ENCODE measurements at places on chromosomes 12 and 14.

DNA sequence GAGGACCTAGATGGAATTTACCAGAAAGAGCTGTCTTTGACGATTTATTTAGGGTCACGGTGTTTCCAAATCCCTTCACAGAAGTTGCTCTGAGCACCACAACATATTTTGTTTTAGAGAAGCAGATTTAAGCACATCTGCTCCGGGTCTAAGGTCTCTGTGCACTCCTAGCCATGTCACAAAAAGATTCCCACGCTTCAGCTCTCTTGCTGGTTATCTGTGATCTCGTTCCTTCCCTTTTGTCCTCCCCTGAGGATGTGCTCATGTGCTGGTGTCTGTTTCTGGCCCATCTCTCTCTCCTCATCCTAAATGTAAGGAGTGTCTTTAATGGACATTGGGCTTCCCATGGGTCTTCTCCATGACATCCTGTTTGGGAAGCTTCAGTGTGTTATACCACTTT, 53.7 kb upstream of the GNPNAT1 start:
- no peak for DNase-seq

DNA sequence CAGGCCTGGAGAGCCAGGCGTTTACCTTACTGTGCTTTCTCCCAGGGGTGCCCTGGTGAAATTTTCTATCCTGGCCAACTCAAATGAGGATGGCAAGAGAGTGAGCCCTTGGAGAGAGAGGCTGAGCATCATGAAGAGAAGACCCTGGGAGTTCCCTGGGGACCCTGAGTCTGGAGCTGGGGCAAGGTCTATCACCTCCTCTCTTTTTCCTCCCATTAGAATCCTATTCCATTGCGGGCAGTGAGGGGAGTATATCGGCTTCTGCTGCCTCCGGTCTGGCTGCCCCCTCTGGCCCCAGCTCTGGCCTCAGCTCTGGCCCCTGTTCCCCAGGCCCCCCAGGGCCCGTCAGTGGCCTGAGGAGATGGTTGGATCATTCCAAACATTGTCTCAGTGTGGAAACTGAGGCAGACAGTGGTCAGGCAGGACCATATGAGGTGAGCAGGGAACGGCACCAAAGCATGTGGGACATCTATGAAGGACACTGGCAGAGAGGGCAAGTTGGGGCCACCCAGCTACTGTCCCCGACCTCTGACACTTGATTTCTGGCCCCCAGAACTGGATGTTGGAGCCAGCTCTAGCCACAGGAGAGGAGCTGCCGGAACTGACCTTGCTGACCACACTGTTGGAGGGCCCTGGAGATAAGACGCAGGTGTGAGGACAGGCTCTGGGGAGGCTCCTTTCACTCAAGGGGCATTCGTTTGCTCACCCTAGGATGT, 1.6 kb downstream of the ARHGEF25 start:
- DNase-seq: no peak

GRCh38 chr14:92471919-92472318, 41.7 kb upstream of the RIN3 start:
- DNase-seq: no peak

- no peak for DNase-seq
Measured at GRCh38 chr14:95361373-95362137, 41.8 kb upstream of the CLMN start.

DNA sequence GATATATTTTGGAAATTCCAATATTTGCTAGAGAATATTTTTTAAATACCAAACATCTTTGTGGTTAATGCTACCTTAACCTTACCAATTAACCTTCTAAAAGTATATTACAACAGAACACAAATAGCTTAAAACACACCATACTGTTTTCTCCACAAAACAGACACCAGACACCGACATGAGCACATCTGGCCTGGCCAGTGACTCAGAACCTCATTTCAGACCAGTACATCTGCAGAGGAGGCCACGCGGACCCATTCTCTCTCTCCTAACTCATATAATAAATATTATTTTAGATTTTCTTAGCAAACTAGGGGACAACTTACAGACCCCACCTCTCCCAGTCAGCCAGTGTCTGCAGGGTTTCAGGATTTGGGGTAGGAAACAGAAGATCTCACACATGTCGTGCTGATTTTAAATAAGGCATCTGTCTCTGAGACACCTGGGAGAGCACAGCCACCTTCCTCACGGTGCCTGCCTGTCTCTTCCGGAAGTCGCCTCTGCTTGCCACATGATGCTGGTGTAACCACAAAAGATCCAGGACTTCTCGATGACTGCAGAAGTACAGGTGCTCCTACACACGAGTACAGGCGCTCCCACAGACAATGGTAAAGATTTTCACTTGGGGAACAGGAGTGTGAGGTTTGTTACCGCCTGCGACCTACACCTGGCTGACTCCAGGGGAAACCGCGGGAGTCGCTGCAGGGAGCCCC, 9.7 kb upstream of the ANKLE2 start:
- DNase-seq: no peak

GRCh38 chr12:116861320-116861719, 19.9 kb downstream of the HRK start:
- peak; percentile 57 for DNase-seq

DNA sequence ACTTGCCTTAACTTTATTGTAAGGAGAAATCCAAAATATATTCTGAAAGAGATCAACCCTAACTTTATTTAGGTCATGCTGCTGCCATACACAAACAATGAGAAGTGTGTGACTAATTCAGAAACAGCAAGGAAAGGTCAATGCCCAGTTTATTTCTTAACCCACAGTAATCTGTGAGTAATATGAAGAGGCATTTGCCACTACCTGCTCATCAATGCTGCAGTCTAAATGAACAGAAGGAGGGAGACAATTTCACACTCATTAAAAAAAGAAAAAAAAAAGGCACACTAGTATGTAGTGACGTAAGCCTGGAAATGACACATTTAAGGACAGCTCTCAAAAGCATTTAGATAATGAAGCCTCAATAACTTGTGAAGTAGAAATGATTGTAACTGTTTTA, 90.5 kb upstream of the FOXN3 start:
- no peak for DNase-seq

DNA sequence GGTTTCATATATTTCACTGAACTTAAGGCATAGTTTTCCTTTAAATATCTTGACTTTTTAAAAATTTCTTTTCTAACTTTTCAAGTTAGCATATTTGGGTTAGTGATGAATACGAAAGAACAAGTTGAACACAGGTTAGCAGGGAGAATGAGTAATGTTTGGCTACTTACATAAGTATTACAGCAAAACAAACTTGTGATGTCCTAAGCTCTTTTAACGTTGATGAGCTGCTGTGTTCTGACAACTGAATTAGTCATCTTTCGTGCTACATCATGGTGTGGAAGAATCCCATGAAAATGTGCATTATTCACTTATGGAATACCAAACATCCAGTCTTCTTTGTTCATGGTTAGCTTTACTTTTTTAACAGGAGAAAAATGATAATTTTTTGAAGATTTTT, 36.3 kb upstream of the PDZRN4 start:
- no peak for DNase-seq

All from left cardiac atrium (tissue), 4 donors.